ENCODE measurements at places on chromosomes 4 and X. TPM values are rescaled to one million over a fixed set of nuclear protein-coding genes. Genes with fewer than 3 reads are reported as not detected.

- no peak for DNase-seq
Observed at GRCh38 chr4:140790765-140791164, 34.6 kb upstream of the TBC1D9 start.

MGAT4D gene
- not detected for total RNA-seq

DNA sequence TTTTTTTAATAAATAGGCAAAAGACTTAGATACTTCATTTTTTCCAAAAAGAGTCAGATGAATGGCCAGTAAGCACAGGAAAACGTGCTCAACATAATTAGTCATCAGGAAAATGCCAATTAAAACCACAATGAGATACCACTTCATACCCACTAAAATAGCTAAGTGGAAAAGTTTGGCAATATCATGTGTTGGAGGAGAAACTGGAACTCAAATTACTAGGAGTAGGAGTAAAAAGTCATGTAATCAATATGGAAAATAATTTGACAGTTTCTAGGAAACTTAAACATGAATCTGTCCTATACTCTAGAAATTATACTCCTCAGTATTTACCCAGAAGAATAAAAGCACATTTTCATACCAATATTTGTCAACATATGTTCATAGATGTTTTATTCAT is 449.8 kb downstream of the INPP4B start:
- no peak for DNase-seq

GRCh38 chr4:157294575-157294974 is 74.0 kb downstream of the GRIA2 start:
- DNase-seq, result no peak

DNA sequence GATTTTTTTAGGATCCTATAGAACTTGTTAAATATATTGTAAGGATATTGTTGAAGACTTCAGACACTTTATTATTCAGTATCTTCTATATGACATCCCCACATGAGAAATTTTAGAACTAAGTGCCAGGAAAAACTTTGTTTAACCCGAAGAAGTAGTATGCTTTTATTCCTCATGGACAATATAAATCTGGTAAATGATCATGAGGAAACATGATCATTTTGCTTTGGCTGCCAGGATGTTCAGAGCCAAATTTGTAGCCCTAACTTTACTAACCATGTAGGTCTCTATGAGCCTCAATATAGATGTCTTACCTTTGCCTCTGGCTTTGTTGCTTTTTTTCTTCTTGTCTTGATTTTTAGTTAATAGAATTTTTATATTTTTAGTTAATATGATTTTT is 77.8 kb upstream of the TEX13D start:
- no peak for DNase-seq

DNA sequence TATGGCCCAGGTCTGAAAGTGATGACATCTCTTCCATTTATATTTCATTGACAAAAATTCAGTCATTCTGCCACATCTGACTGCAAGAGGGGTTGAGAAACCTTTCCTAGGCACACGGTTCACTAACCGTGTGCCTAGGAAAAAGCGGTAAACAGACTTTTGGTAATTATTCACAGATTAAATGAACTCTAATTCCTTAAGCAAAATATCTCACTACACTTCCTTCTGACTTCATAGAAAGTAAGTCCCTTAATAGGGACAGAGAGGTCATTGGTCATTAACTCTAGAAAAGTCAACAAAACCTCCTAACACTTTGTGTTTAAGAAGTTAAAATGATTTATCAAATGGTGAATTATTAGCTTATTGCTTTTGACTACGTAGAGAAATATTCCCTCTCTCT is 205.1 kb downstream of the PDHA2 start:
- no peak for DNase-seq
